ENCODE measurements at places on chromosomes 3 and 15. TPM values are rescaled to one million over a fixed set of nuclear protein-coding genes. Genes with fewer than 3 reads are reported as not detected.
A peak's percentile ranks its signal among the peaks of the same experiment; 100 is the strongest.

The TGM5 gene
- 13.5 TPM for total RNA-seq

The RFC4 gene
- 18.2 TPM for total RNA-seq

The ADAMTSL3 gene
- total RNA-seq: 1.4 TPM

The RAB5A gene
- 55.0 TPM for total RNA-seq

The STXBP5L gene
- total RNA-seq: not detected

The COL7A1 gene
- 86.4 TPM for total RNA-seq

The BMF gene
- total RNA-seq: 1.5 TPM

The ISLR gene
- 2.2 TPM for total RNA-seq

The LRRFIP2 gene
- 67.3 TPM for total RNA-seq

The ROBO2 gene
- total RNA-seq: 7.1 TPM

The KCNAB1 gene
- 0.56 TPM for total RNA-seq

The SLC28A2 gene
- not detected for total RNA-seq

The CPNE9 gene
- not detected for total RNA-seq

The CDCP1 gene
- 85.6 TPM for total RNA-seq

The CPLX3 gene
- not detected for total RNA-seq

The PLSCR2 gene
- total RNA-seq: 0.12 TPM

The IQCB1 gene
- 9.0 TPM for total RNA-seq

The ANKUB1 gene
- not detected for total RNA-seq

The CYB561D2 gene
- total RNA-seq: 15.5 TPM

The SLC35A5 gene
- 15.9 TPM for total RNA-seq

DNA sequence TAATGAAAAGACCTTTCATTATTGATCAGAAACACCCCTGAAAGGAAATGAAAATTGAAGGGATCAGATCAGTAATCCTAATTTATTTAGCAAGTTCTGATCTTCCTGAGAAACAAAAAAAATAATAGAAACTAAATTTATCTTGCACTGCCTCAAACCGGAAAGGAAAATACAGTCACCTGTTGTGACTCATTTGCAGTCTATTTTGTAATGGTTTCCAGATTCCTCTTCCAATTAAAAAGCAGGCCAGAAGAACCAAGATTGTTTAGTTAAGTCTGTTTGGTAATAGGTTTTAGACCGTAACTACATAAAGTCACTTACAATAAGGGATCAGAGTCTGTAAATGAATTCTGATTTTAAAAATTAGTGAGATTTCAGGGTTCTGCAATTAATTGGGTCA is 49.7 kb upstream of the ATOSA start:
- peak; percentile 49 for ATAC-seq

DNA sequence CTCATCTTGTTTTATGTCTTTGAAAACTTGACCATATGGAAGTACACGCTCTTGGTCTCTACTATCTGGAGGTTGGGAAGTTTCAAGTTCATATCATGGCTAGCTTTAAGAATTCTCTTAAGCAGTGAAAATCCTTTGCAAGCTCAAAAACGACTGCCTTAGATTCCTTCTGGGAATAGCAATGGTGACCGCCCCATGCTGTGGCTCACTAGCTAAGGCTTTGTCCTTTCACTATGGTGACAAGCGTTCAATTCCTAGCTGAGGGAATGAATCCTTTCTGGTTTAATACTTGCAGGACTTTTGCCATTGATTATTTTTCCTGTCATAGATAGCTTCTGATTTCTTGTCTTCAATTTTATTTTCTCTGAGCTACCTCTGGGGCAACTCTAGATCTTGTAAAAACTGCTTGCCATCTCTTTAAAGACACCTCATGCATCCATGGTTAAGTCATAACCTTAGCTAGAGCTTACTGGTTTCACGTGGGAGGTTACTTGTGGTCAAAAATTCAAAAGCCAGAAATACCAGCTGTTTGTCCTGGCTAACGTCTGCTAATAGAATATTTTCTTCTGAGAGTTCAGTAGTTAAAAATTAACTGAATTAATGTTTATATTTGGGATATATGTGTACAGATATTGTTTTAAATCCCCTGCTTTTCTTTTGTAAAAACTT is 673.4 kb upstream of the CBLB start:
- ATAC-seq: no peak

DNA sequence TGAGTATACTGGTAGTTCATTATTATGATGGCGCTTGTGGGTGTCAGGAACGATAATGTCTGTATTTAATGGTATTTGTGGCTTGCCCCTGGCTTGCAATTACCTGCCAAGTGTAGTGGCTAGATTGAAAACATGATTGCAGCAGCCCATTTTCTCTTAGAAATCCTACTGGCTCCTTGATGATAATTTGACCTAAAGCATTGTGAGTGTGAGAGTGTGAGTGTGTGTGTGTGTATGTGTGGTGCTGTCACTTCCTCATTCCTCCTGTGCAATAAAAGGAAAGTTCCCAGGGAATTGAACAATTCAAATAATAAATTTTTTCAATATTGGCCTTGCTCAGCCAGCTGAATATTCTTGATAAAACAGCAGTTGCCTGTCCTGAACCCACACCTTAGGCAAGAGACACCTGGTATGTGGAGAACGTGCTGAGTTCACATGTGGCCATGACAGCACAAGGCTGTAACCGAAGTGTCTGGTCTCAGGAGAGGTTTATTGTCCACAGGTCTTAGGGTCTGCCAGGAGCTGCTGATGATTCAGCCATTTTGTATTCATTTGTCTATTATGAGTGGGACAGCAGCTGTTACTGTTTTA is 193.3 kb downstream of the CD47 start:
- ATAC-seq: no peak

DNA sequence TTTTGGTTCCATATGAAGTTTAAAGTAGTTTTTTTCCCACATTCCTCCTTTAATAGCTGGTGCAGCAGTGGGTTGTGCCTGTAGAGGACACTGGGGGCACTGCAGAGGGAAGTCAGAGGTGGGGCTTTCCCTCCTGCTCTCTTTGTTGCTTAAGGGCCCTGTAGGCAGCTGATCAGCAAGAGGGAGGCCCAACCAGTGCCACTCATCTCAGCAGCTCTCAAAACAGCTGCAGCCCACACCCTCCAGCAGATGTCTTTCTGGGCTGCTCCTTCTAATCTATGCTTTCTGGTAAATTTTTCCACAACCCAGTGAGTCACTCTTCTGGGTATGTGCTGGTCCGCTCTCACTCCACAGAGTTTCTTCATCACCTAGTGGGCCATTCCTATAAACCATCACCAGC is 263.8 kb downstream of the FEZF2 start:
- ATAC-seq: no peak

- no peak for ATAC-seq
These were observed 80.1 kb downstream of the BTD start for GRCh38 chr3:15681668-15682067.

- ATAC-seq: peak; percentile 27
These were observed at the start of gene PLCL2 for GRCh38 chr3:16884748-16885592. Gene PLCL2, plus strand, starts transcription at chr3:16884955. Its CDS starts 85 bp downstream, at chr3:16885040.

GRCh38 chr3:192801985-192802384 is 74.6 kb upstream of the FGF12 start:
- ATAC-seq: no peak

DNA sequence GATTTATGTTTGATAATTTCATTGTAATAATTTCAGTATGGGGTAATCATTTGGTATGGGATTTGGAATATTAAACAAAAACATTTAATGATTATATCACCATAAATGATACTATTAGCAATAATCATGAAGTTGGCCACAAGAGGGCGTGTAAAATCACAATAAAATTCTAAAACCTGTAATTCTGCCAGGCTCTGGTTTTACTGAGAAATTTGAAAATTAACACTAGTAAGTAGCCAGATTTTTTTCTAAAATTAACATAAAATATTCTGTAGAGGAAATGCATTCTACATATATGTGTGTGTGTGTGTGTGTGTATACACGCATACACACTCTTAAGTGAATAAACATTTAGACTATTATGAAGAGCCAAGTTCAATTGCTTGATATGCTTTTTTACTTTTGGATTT is 40.5 kb downstream of the FEZF2 start:
- no peak for ATAC-seq

DNA sequence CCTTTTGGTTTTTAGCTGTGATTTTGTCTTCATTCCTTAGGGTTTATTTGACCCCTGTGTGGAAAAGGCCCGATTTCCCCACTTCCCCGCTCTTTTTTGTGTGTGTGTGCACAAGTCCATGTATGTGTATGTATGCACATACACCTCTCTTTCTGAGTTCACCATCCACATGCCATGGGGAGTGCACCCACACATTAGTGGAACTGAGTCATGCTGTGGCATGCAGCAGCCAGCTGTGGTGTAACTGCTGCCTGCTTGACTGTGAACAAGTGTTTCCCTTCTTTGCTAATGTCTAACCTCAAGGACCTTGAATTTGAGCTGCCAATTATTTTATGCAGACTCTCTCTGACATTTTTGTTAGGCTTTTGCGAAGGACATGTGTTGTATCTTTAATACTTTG is 434.9 kb upstream of the TPM1 start:
- peak; percentile 44 for ATAC-seq

DNA sequence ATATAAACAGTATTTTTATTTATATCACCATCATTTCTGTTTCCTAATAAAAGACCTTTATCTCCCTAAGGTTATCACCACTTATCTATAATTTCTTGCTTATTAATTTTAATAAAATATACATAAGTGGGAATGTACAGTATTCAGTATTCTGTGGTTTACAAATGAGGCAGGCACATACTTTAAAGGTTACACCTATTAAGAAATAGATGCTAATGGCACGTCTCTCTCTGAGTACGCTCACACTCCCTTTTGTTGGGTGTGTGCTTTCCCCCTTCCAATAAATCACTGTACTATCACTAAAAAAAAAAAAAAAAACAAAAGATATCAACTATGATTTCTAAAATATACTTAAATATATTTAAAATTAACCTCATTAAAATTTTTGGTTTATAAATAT is 8.9 kb downstream of the OXNAD1 start:
- no peak for ATAC-seq

- no peak for ATAC-seq
These were observed 55.8 kb downstream of the SHOX2 start for GRCh38 chr3:158050461-158050860.

DNA sequence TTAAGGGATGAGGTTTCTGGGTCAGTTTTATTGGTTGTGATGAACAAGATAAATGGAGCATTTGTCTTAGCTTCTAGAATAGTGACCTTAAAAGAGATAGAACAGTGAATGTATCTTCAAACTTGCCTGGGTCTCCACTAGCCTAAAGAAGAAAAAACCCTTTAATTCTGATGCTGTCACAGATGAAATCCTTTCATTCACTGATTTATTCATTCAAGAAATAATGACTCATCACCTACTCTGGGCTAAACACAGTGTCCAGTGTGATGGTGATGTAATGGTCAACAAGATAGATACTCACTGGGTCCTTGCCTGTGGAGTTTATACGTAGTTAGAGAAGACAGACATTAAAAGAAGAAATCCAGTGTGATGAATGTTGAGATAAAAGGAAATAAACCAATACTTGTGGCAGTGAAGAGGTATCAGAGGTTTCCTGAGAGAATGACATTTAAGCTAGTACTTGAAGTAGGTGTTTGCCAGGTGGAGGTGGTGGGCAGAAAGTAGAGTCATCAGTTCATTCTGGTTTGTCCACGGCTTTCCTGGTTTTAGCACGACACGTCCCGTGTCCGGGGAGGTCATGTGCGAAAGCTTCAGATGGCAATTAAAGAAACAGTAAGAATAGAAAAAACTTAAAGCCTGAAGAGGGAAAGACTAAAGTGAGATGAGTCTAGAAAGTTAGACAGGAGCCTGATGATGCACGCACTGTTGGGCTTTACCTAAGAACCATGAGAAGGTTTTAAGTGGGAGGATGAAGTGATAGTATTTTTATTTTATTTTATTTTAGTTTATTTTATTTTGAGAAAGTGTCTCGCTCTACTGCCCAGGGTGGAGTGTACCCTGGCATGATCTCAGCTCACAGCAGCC is 18.5 kb downstream of the PAK2 start:
- peak; percentile 42 for ATAC-seq

GRCh38 chr3:440826-441225 is 244.3 kb downstream of the CHL1 start:
- peak; percentile 31 for ATAC-seq

- ATAC-seq: no peak
These were observed 80.8 kb downstream of the FBN1 start for GRCh38 chr15:48564690-48565089.

GRCh38 chr3:119258915-119259314 is 18.2 kb upstream of the B4GALT4 start:
- ATAC-seq: peak; percentile 41

DNA sequence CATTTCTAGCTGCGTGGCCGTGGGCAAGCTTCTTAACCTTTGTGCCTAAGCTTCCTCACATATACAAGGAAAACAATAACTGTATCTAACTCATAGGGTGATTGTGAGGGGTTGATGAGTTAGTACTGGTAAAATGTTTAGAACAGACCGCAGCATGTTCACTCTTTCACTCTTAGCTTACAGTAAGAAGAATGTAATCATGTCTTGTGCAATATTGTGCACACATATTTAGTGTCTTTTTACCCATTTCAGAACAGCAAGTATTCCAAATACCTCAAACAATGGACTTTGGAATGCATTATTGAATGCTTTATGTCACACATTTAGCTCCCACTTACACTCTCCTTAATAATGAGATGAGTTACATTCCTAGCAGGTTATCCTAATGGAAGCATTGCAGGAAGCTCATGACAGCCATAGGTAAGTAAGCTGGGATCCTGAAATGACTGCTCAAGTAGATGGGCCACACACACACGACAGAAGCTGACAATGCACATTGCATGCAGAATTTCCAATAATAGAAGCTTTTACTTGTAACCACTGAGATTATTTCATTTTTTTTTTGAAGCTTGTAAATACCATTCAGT is 468.9 kb upstream of the WNT5A start:
- no peak for ATAC-seq

GRCh38 chr3:86954747-86955146 is 36.2 kb downstream of the VGLL3 start:
- no peak for ATAC-seq

DNA sequence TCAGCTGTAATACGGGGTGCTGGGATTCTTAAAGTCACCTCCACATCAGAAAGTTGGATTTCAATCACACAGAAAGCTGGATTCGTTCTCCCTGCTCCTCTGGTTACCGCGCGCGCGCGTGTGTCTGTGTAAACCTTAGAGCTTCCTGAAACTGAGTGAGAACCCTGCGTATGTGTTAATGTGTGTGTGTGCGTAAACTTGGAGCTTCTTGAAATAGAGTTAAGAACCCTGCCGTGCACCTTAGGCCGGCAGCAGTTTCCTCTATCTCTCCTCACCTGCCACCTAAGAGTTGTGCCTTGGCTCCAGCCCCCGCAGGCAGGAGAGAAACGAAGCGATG is 531 bp downstream of the LZTFL1 start:
- peak; percentile 48 for ATAC-seq

GRCh38 chr3:136120373-136121348 is 75.5 kb downstream of the MSL2 start:
- ATAC-seq: no peak

- no peak for ATAC-seq
These were observed 199.8 kb downstream of the STT3B start for GRCh38 chr3:31732548-31732947.

GRCh38 chr15:90143166-90143655 is 40.9 kb upstream of the IDH2 start:
- ATAC-seq: peak; percentile 94

GRCh38 chr3:194051366-194052149 is 84.4 kb upstream of the HES1 start:
- no peak for ATAC-seq

- no peak for ATAC-seq
These were observed 158.4 kb downstream of the FHIT start for GRCh38 chr3:61092870-61093269.

- ATAC-seq: peak; percentile 38
These were observed 47.0 kb upstream of the LHFPL4 start for GRCh38 chr3:9600597-9600996.

GRCh38 chr3:58478781-58479180 is 13.1 kb upstream of the KCTD6 start:
- no peak for ATAC-seq

- no peak for ATAC-seq
These were observed 55.6 kb upstream of the ICE2 start for GRCh38 chr15:60534546-60534945.

GRCh38 chr3:195899701-195900435 is 8.5 kb downstream of the TNK2 start:
- ATAC-seq: no peak
